ENCODE measurements at places on chromosomes 7 and 10.

- DNase-seq, result no peak
These were observed 2.7 kb upstream of the ARHGAP22 start for GRCh38 chr10:48607356-48608278.

DNA sequence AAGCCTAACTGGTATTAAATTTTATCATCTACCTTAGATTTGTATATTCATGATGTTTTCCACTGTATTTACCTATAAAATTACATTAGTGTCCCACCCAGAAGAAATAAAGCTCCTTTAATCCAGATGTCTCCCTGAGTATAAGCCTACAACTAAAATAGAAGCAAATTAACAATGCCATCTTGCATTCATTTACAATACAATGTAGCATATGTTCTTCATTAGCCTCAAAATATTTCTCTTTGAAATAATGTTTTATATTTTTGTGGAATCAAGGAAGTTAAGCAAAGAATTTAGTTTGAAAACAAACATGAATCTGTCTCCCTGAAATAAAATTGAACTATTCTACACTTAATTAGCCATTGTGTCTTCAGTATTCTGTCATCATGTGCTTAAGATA is 112.3 kb downstream of the CACNA2D1 start:
- no peak for DNase-seq

DNA sequence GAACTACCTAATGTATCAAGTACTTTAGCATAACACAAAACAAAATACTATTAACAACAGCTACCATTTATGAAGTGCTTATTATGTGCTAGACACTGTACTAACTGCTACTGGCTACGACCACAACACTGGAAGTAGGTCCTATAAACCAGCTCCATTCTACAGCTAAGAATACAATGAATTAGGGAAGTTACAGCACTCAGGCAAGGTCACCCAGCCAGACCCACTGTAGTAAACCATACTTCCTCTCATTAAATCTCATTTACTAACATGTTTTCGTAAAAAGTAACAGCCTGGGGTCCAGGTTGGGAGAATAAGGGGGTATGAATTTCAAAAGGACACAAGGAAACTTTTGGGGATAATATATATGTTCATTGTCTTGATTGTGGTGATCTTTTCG is 25.4 kb downstream of the NAPEPLD start:
- no peak for DNase-seq

- DNase-seq, result no peak
These were observed 31.2 kb upstream of the KCTD7 start for GRCh38 chr7:66597461-66597860.

DNA sequence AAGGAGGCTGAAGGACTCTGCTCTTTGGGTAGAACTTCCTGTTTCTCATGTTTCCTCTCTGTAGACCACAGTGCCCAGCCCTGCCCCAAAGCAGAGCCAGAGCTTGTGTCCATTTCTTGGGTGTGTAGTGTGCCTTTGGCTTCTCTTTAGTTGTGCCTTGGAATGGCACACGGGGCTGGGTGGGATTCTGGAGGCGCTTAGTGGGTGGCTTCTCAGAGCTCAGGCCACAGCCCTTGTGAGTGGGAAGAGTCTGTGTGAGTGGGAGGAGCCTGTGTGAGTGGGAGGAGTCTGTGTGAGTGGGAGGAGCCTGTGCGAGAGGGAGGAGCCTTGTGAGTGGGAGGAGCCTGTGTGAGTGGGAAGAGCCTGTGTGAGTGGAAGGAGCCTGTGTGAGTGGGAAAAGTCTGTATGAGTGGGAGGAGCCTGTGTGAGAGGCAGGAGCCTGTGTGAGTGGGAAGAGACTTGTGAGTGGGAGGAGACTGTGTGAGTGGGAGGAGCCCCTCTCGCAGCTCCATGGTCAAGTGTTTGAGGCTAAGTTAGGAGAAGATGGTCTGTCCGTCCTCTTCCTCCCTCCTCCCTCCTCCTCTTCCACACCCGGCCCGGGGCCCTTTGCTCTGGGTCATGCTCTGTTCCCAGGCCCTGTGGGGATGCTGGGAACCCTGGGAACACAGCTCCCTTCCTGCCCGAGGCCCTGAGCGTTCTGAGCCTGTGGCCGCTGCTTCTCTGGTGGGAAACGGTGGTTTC is 153.0 kb downstream of the GRK5 start:
- no peak for DNase-seq

DNA sequence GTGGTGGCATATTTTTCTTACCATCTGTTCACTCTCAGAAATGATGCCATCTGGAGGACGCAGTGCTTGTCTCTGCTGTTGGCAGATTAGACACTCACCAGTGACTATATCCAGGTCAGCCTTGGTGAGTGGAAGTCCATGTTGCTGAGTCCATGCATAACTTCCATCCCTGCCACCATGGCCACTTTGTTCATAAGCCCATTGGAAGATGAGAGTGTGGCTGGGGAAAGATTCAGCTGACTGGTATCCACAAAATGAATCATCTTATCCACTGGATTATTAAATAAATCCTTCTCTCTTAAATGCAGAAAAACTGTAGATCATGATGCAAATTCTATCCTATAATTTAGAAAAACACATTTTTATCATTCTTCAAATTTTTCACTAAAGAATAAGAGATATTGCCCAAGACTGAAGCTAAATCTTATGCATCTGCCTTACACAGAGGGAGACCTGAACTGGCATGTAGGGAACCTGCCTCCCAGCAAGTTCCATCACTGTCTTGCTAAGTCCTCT is 726.9 kb downstream of the TNS3 start:
- no peak for DNase-seq

GRCh38 chr10:58546722-58547445 is 34.2 kb downstream of the BICC1 start:
- no peak for DNase-seq

GRCh38 chr7:136857573-136857972 is 10.9 kb upstream of the CHRM2 start:
- peak; percentile 11 for DNase-seq

- DNase-seq, result no peak
These were observed 645.7 kb downstream of the SUGCT start for GRCh38 chr7:40780460-40780859.

DNA sequence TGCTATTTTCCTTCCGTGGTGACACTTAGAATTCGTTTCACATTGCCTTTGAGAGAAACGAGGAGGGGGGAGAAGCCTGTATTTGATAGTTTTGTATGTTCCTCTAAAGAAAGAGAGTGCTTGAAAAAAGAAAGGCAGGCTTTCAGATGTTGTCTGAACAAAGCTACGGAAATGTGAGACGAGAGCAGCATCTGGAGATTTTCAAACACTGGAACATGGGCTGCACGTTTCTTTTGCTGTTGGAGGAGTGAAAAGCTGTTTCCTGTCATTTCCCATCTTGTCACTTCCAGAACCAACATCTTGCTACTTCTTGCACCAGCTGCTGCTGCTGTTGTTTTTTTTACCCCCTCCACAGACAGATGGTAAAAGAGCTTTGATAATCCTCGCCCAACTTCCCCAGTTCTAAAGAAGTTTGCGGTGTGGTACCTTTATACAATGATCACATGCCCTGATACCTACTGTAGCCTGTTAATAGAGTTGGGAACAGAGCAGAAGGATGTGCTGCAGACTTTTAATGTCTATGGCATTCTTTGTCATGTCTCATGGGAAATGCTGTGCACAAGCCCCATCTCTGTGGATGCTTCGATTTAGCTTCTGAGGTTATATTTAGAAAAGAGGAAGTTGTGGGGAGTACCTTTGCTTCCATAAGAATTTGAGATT is 408.1 kb downstream of the AUTS2 start:
- no peak for DNase-seq

GRCh38 chr10:113320987-113321386 is 231.9 kb upstream of the HABP2 start:
- DNase-seq, result no peak

DNA sequence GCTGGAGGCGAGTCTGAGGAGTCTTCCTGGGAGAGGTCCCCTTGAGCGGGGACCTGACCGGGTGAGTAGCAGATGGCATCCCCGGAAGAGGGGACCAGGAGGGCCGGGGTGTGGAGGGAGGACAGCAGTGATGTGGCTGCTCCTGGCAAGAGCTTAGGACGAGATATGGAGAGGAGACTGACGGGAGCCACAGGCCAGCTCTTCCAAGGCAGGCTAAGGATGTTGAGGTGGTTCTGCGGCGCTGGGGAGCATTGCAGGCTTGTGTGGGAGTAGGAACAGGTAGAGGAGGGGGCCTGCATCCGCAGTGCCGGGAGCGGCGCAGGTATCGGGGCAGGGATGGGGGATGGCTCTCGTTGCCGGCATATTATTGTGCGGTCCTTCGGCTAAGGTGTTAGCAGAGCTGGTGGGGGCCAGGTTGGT is 76.7 kb upstream of the ANLN start:
- DNase-seq, result no peak

GRCh38 chr7:17408245-17408903 is 109.9 kb downstream of the AHR start:
- no peak for DNase-seq

GRCh38 chr7:98802088-98802780 is 67.6 kb downstream of the TMEM130 start:
- DNase-seq, result peak; percentile 50
